HCT116 (cell line): ENCODE measurements at places on chromosomes 2 and 18. TPM values are rescaled to one million over a fixed set of nuclear protein-coding genes. Genes with fewer than 3 reads are reported as not detected.
A peak's percentile ranks its signal among the peaks of the same experiment; 100 is the strongest.

The EIPR1 gene
- 36.9 TPM for total RNA-seq

The PROM2 gene
- total RNA-seq: 11.9 TPM

The TLX2 gene
- total RNA-seq: not detected

The RAB6C gene
- total RNA-seq: not detected

GRCh38 chr2:186690786-186691185, 3.1 kb upstream of the FAM171B start:
- DNase-seq: no peak
- peaks cover 13% of the 10 kb centered on the region for H3K4me1 ChIP-seq
- no peaks in the 10 kb centered on the region for H3K36me3 ChIP-seq
- no peak overlapping the region for H3K27ac ChIP-seq

DNA sequence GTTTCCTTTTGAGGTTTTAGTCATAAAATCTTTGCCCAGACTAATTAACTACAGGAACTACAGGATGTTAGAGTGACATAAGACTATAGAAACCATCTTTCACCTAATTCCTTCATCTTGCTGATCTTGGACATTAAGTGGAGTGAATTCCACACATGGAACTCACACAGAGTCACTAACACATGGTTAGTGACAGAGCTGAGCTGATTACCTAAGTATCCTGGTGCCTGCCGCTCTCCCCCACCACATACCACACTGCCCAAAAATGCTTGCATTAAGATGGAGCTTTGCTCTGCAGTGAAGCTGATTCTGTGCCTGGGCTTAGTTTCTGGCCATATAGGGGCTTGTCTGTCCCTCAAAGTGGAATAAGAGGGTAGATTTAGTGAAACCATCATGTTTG, 332.9 kb upstream of the NT5C1B start:
- peaks cover 7% of the 10 kb centered on the region; the same call in 1 of the 2 replicates for H3K27me3 ChIP-seq
- H3K4me3 ChIP-seq: no peak overlapping the region
- H3K36me3 ChIP-seq: no peaks in the 10 kb centered on the region

DNA sequence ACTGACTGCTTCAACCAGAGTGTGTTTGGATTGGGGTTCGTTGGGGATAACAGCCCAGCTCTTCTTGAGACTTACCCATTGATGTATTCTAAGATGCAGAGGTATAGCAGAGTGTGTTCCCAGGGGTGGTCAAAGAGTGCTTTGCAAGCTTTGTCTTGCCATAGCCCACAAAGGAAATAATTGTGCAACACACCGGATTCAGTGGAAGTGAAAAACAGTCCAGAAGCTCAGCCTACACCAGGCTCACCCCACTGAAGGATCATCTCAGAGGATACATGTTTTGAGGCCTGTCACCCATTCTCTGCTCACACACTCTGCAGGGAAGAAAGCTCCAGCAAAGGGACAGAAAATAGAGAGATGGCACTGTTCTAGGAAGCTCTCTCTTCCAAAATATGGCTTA, 9.6 kb downstream of the CACNB4 start:
- H3K27ac ChIP-seq: no peak overlapping the region
- no peaks in the 10 kb centered on the region for H3K27me3 ChIP-seq
- no peak overlapping the region for H3K4me3 ChIP-seq
- no peaks in the 10 kb centered on the region for H3K36me3 ChIP-seq
- no peak for DNase-seq

DNA sequence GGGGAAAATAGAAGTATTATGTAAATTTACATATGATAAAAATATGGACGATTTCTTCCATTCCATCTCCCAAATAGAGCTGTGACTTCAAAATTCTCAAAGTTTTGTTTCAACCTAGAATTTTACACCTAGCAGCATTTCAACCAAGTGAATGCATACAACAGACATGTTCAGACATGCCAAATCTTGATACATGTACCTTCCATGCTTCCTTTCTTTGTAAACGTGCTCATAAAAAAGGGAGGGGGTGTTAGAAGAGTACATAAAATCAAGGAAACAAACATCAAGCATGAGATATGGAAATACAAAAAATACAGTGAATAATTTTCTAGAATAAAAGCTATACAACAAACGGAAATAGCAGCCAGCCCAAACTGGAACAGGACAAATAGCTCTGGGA, 974.2 kb downstream of the ERBB4 start:
- no peak for DNase-seq
- no peaks in the 10 kb centered on the region for H3K4me1 ChIP-seq
- H3K4me3 ChIP-seq: no peak overlapping the region
- H3K27me3 ChIP-seq: no peaks in the 10 kb centered on the region

- no peak overlapping the region for H3K4me3 ChIP-seq
- H3K36me3 ChIP-seq: no peaks in the 10 kb centered on the region
- H3K27me3 ChIP-seq: no peaks in the 10 kb centered on the region
- no peak for DNase-seq
Measured at GRCh38 chr2:241961454-241961853, 91.9 kb downstream of the RTP5 start.

DNA sequence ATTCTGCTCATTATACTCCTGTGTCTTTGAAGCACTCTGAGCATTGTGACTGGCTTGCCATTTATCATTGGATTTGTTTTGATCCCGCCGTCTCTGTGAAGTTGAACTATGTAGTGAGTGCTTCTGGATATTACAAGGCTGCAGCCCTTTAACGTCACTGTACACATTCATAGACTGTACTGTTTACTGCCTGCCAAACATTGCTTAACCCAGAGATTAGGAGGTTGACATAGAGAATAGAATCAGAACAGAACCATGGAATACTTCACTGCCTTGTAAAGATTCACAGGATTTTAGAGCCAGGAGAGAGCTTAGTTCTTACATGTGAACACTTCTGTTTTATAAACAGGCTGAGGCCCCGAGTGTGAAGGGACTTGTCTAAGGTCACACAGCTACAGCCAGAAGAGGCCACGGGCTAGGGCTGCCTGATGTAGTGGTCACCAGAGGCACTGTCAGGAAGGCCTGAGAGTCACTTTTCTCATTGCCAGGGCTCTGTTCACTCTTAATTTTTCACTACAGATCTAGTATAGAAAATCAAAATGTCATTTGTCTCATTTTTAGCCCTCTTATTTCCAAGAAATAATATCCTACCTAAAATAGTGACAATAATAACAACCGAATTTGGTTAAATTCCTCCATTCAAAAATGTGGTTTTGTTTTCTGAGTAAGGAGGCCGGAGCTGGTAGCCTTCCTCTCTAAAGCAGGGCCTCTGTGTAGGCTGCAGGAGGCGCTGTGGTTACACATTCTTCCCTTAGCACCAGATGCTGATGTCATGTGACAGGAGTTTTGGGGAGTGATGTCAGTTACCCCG, 87.9 kb downstream of the UGGT1 start:
- peak; percentile 10 for DNase-seq
- no peaks in the 10 kb centered on the region for H3K4me1 ChIP-seq
- H3K36me3 ChIP-seq: peaks cover 55% of the 10 kb centered on the region
- no peak overlapping the region for H3K27ac ChIP-seq
- no peak overlapping the region for H3K4me3 ChIP-seq
- no peaks in the 10 kb centered on the region for H3K27me3 ChIP-seq

DNA sequence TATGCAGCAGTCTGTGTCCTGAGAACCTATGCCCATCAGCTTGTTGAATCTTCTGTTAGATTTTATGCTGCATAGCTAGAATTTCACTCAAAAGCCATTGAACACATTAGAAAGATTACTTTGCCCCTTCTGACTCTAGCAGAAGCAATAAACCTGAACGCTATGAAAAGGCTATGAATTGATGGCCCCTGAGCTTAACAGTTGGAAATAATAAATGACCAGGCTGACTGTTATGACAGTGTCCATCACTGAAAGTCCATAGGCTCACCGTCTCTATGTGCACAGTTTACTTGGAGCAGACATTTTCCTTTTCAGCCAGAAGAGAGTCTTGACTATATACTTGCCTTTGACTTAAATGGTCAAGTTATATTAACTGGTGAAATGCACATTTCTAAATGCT, 1618.8 kb upstream of the ACVR2A start:
- H3K27ac ChIP-seq: no peak overlapping the region
- no peaks in the 10 kb centered on the region for H3K27me3 ChIP-seq
- no peaks in the 10 kb centered on the region for H3K4me1 ChIP-seq
- no peaks in the 10 kb centered on the region for H3K36me3 ChIP-seq
- no peak for DNase-seq

DNA sequence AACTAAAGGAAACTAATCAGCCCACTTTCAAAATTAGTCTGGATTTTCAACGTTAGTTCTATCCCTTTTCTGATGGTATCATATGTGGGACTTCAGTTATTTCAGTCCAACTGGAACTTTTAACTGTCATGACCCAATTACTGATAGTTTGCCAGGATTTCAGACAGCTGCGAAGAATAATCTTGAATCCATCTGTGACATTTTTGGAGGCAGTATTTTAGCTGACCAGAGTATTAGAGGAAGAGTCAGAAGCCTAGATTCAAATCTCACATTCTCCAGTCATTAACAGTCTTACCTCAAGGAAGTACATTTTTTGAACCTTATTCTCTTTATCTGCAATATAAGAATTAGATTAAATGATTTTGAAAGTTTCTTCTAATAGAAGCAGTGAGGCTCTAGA, 81.3 kb downstream of the PTRHD1 start:
- no peak for DNase-seq
- H3K27ac ChIP-seq: no peak overlapping the region
- no peaks in the 10 kb centered on the region for H3K36me3 ChIP-seq
- no peaks in the 10 kb centered on the region for H3K27me3 ChIP-seq

GRCh38 chr2:3154146-3154545, 223.5 kb downstream of the EIPR1 start:
- DNase-seq: no peak
- H3K27ac ChIP-seq: no peak overlapping the region
- H3K27me3 ChIP-seq: no peaks in the 10 kb centered on the region
- no peak overlapping the region for H3K4me3 ChIP-seq
